ENCODE measurements at places on chromosomes 4 and X.

DNA sequence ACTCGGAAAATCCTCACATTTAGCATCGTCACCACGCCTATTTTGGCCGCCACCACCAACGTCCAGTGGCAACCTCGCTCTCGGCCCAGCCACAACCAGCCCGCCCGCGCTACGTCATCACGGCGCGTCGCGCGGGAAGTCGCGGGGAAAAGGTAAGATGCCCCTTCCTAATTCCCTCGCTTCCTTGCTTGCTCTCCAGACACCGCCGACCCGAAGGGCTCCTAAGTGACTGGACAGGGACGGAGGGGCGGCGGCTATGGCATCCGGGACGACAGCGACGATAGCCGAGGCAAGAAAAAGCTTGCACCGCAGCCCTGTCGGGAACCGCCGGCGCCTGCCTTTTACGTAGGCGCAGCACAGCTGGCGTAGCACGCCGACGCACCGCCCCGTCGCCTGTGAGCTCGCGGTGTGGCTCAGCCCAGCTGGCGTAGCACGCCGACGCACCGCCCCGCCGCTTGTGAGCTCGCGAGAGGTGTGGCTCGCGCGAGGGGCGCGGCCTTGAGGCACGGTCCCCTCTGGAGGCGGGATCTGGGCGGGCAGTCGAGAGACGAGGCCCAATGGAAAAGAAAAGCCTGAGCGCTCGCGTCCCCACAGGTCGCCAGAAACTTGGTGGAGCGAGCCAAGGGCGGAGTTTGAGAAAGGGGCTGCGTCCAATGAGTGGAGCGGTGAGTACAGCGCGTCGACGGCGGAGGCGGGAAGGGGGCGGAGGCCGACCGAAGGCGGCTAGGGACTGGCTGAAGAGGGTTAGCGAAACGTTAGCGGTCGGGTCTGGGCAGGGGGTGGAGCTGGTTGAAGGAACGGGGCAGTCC, at the start of gene HDAC6:
TSS of gene HDAC6 (plus strand) at position 788 of the 809 bp plus-strand sequence. CDS start 626 bp downstream, outside the sequence.
- peak; percentile 98 for DNase-seq

GRCh38 chr4:139764182-139764581, 98.6 kb downstream of the MGST2 start:
- DNase-seq, result peak; percentile 44

DNA sequence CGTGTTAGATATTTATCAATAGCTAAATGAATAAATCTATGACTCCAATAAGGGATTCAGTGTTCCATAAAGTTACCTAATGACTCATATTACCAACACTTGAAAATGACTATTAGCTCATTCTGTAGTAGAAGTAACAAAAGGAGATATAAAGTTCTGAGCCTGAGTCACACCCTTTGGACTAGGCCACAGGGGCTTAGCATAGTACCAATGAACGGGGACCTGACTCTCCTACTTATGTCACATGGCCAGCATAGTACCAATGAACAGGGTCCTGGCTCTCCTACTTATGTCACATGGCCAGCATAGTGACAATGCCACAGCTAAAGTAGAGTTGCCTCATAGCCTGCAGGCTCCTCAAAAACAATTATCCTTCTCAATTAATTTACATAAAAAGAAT, 43.7 kb downstream of the MAGEB16 start:
- no peak for DNase-seq

DNA sequence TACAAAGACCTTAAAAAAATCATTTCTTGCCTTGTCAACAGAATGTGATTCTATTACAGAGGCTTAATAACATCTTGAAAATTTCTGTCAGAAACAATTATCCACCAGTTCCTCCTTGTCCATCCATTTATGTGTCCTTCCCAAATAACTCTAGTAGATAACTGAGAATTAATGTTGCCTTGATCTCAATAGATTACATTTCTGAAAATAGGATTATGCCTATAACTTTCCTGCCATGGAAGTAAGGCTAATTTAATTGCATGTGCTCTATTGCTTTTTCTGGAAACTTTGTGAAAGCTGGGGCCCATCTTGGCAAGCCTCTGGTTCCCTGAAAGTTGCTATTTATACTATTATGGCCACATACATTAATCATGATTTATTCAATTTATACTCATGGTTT, 76.2 kb upstream of the UNC5C start:
- DNase-seq, result no peak

DNA sequence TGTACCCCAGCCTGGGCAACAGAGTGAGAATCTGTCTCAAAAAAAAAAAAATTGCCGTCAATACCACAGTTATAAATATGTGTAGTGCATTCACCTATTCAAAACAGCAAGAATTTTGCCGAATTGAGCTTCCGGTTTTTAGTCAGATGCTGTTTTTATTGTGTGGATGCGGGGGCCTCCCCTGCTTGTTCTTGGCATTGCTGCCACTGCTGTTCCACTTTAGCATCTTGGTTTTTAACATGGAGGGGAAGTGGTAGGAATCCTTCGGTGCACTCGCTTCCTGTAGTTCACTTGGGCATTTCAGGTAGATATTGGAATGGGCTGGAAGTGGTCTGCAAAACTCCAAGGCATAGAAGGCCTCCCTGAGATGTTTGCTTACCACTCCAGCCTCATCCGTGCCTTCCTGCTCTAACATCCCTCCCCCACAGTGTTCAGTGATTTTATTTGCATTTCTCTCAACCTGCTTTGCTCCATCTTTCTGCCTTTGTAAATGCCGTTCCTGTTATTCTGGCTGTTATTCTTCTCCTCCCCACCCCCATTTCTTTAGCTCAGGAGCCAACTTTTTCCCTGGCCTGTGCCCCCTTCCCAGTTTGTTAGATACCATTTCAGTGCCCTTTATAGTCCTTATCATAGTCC, 25.5 kb downstream of the MOB1B start:
- DNase-seq, result peak; percentile 64

DNA sequence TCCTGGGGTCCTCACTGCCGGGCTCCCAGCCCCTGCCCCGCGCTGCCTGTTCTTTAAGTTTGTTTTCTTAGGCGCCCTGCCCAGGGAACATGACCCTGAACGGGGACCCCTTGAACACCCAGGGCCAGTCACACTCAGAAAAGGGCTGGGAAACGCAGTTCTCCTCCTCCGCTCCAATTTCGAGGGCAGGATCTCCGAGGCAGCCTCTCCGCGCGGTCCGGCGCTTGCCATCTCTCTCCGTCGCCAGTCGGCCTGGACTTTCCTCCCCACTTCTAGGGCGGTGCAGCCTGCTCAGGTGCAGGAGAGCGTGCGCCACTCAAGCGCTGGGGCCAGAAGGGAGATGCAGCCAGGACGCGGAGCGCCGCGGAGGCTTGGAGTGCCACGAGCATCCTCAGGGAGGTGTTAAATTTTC, 9.9 kb downstream of the PRDM8 start:
- DNase-seq, result no peak

- DNase-seq, result no peak
Measured at GRCh38 chr4:123649250-123649644, 252.7 kb downstream of the SPRY1 start.

GRCh38 chr4:1720163-1720983, 750 bp downstream of the TMEM129 start:
- peak; percentile 61 for DNase-seq

DNA sequence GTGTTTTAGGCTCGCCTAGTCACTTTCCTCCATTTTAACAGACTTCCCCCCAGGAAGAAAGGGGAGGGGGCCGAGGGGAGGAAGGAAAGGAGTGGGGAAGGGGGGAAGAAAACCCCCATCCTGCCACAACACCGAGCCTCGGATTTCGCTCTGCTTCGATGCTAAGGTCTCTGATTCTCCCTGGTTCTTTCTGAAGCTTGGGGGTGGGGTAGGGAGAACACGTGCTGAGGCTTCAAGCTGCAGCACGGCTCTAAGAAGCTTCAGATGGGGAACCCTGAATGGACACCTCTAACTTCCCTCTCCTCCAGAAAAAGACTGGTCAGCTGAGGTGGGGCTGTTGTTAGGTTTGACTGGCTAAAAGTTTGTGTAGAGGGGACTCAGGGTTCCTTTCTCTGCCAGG, 61.8 kb downstream of the RHOH start:
- DNase-seq, result no peak

DNA sequence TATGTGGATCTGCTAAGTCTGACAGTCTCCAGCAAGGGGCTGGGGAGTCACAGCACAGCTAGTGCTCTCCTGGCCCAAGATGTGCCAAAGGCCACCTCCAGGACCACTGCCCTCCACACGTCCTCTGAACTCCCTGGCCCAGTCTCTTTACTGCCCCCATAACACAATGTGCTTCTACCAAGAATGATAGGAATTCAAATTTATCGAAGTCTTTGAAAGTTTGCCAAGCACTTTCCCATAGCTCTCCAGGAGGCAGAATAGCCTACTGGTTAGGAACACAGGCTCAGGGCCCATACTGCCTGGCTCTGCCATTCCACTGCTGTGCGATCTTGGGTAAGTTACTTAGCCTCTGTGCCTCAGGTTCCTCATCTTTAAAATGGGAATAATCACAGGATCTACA, 86.7 kb downstream of the NHSL2 start:
- no peak for DNase-seq

Measured in hematopoietic multipotent progenitor cell treated with erythropoietin and hydrocortisone succinate and interleukin-3 and kit ligand, for 6 days (in vitro differentiated cells).